Breast epithelium (tissue), 4 donors: ENCODE measurements at places on chromosomes 2 and 18. TPM values are rescaled to one million over a fixed set of nuclear protein-coding genes. Genes with fewer than 3 reads are reported as not detected.

CD8B2 gene
- 0.29 TPM for total RNA-seq

DNA sequence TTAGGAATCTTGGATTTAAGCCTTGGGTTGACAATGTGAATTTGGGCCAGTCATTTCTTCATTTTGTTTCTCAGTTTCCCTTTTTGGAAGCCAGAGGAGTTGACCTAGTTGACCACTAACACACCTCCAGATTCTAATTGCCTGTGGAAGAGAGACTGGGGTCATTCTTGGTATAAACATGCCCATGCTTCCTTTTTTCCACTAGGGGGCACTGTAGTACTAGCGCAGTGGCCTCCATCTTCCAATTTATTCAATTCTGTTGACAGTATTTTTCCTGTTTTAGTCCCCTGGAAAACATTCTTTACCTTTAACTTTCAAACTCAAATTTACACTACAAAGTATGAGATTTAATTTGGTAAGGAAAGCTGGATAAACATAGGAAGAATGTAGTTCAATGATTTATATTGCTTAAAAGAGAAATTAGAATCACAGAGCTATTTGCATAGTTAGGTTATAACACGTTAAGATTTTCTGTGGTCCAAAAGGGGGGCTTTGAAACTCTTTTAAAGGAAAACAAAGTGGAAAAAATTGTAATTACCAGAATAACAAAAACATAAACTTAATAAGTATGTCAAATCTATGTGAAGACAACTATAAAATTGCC lies 57.5 kb upstream of the AGPS start:
- no peak for DNase-seq

DNA sequence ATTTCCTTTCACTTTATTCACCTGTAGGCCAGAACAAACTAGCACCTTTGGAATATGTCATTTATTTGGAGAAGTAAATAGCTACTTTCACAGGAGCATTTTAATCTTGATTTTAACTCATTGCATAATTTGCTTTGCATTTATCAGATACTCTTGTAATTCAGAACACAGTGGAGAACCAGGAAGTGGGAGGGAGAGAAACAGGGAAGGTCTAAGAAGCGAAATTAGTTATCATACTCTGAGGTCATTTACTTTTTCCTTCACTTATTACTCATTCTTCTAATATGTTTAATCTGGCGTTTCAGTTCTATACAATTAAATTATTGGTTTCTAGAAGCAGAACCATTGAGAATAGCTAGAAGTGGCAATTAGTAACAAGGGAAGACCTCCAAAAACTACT lies 20.7 kb downstream of the RBM44 start:
- DNase-seq = no peak

DNA sequence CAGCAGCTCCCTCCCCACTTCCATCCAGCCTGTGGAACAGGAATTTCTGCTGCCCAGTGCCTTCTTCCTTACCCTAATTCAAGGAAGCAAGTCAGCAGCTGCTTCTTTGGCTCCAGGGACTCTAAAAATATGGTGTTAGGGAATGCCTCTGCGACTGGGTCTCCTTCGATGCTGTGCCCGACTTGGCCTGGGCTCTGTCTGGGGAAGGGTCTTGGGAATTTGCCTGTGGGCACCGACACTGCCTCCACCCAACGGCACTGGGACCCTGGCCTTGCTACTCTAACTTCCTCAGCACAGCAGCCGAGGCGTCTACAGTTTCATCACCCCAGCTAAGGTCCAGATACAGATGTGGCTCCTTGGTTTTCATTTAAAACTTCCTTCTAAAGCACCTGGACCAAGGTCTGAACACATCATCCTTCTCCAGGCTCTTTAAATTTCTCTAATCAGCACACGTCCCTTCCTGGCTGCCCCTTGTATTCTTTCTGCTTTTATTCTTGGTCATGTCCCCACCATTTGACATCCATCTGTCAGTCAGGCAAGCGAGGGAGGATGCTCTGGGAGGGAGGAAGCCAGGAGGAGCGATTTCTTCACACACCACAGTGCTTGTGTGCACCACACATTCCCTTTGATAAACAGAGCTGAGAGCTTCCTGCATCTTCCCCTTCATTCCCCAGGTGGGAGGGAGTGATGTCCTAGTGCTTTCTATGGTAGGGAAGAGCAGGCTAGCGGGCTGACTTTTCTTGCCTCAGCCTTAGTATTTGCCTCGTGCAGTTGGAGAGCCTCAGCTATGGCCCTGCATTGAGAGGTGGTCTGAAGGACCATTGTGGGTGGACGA lies 6.8 kb downstream of the LBH start:
- no peak for DNase-seq

GRCh38 chr18:45834306-45834705 lies 8.8 kb downstream of the SIGLEC15 start:
- no peak for DNase-seq
